ENCODE measurements at places on chromosomes 5 and 9. TPM values are rescaled to one million over a fixed set of nuclear protein-coding genes. Genes with fewer than 3 reads are reported as not detected.

MPDZ gene
- 40.3 TPM for total RNA-seq

HACD4 gene
- 0.61 TPM for total RNA-seq

CLTA gene
- 239 TPM for total RNA-seq

NIPSNAP3A gene
- total RNA-seq, result 9.3 TPM

SHOC1 gene
- not detected for total RNA-seq

FGF10 gene
- total RNA-seq, result 0.54 TPM

YTHDC2 gene
- 20.1 TPM for total RNA-seq

PCDHA9 gene
- total RNA-seq, result 0.36 TPM

GRCh38 chr5:125720721-125721120, 702.5 kb upstream of the GRAMD2B start:
- H3K4me3 ChIP-seq, result no peak overlapping the region
- no peaks in the 10 kb centered on the region for H3K27me3 ChIP-seq
- no peaks in the 10 kb centered on the region for H3K4me1 ChIP-seq
- no peak for DNase-seq

DNA sequence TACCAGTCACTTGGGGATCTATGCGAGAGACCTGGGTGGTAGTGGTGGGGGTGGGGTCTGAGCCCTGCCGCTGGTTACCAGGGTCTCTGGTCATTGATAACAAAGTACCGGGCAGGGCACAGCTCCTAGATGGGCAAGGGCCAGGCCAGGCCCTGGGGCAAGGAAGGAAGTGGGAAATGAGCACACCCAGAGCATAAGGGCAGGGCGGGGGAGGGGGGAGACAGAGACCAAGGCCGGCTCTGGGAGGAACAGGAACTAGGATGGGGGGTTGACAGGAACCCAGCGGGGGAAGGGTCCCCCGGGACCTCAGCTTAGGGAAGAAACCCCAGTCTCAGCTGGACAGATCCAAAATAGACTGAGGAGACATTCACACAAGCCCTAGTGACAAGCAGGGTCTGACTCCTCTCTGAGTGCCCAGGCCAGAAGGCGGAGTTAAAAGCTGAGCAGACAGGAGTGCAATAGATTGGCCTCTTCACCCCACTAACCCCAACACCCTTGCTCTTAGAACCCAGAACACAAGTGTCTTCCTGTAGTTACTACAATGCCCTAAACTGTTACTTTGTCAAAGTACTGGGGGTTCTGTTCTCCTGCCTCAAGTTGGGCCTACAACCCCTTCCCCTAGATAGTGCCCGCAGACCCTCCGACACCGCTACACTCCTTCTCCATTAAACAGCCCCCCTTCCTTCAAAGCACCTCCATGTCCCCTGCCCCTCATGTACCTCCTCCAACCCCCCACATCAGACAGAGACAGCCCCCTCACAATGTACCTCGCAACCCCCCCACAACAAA, 628 bp downstream of the ATOSB start:
- H3K4me3 ChIP-seq, result peak overlapping the region; percentile 81
- peak; percentile 54 for DNase-seq
- no peaks in the 10 kb centered on the region for H3K27me3 ChIP-seq
- H3K4me1 ChIP-seq, result peaks cover 15% of the 10 kb centered on the region
- no peaks in the 10 kb centered on the region for H3K36me3 ChIP-seq

DNA sequence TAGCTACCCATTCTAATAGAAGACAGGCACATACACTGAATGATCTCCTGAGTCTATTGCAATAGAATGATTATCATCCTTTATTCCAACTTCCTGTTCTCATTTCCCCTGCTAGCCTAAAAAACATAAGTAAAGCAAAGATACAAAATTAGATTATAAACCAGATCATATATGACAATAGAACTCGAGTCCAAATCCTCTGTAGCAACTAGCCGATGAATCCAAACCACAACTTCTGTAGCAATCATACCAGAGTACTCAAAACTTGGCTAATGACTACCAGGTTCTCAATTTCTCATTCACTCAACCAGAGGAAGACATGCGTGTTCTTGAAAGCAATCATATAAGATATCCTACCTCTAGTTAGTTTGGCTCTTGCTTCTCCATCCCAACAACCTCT, 622.1 kb downstream of the PSAT1 start:
- no peaks in the 10 kb centered on the region for H3K4me1 ChIP-seq
- H3K27ac ChIP-seq, result no peak overlapping the region
- H3K36me3 ChIP-seq, result no peaks in the 10 kb centered on the region
- DNase-seq, result no peak
- no peak overlapping the region for H3K4me3 ChIP-seq

DNA sequence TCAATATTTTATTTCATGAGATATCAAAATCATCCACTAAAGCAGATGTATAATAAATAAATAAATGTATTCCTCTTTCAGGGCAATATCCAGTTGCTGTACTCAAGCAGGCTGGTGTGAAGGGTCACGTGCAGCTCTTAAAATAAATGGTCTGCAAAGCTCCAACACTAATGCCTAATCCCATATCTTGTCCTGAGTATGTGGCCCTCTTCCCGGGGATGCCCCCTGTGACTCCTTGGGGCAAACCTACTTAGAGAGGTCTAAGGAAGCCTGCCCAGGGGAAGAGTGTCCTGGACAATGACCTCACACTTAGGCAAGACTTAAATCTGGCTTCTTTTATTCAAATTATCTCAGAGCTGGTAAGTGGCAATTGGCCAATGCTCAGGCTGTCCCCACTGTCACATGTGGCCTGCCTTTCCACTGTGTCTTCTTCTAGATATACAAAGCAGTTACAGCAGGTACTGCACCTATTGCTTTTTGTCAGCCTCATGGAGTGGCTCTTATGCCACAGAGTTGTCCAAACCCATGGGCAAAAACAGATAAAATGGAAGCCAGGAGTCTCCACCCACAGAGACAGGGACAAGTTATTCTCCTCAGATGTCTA, 55.3 kb downstream of the SEMA5A start:
- H3K4me1 ChIP-seq, result no peaks in the 10 kb centered on the region
- H3K36me3 ChIP-seq, result no peaks in the 10 kb centered on the region
- no peak overlapping the region for H3K27ac ChIP-seq
- DNase-seq, result no peak
- no peak overlapping the region for H3K4me3 ChIP-seq
- H3K27me3 ChIP-seq, result no peaks in the 10 kb centered on the region

DNA sequence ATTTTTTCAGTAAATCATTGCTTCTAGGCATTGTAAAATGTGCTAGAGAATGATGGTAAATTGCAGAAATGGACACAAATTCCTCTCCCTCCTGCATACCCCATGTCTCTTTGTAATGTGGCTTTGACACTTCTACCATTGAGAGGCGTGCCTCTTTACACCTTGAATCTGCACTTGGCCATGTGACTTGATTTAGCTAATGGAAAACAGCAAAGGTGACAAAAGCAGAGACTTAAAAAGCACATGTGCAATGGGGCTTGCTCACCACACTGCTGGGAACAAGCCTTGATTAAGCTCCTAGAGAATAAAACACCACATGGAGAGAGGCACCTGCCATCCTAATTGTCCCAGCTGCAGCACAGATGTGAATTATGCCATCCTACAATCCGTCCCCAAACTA, 69.9 kb upstream of the NAA35 start:
- H3K27me3 ChIP-seq, result no peaks in the 10 kb centered on the region
- no peaks in the 10 kb centered on the region for H3K4me1 ChIP-seq
- no peak overlapping the region for H3K27ac ChIP-seq
- no peak for DNase-seq

GRCh38 chr5:159187719-159188118, 21.6 kb downstream of the RNF145 start:
- no peak overlapping the region for H3K4me3 ChIP-seq
- H3K4me1 ChIP-seq, result no peaks in the 10 kb centered on the region
- H3K27me3 ChIP-seq, result no peaks in the 10 kb centered on the region
- no peak for DNase-seq
- H3K27ac ChIP-seq, result no peak overlapping the region
- H3K36me3 ChIP-seq, result peaks cover 3% of the 10 kb centered on the region

GRCh38 chr5:145483212-145483611, 351.9 kb downstream of the PRELID2 start:
- no peaks in the 10 kb centered on the region for H3K4me1 ChIP-seq
- DNase-seq, result no peak
- H3K27ac ChIP-seq, result no peak overlapping the region
- H3K36me3 ChIP-seq, result no peaks in the 10 kb centered on the region
- H3K4me3 ChIP-seq, result no peak overlapping the region

- no peak overlapping the region for H3K4me3 ChIP-seq
- H3K36me3 ChIP-seq, result no peaks in the 10 kb centered on the region
- H3K27ac ChIP-seq, result no peak overlapping the region
Observed at GRCh38 chr5:110038297-110038997, 348.7 kb downstream of the MAN2A1 start.

DNA sequence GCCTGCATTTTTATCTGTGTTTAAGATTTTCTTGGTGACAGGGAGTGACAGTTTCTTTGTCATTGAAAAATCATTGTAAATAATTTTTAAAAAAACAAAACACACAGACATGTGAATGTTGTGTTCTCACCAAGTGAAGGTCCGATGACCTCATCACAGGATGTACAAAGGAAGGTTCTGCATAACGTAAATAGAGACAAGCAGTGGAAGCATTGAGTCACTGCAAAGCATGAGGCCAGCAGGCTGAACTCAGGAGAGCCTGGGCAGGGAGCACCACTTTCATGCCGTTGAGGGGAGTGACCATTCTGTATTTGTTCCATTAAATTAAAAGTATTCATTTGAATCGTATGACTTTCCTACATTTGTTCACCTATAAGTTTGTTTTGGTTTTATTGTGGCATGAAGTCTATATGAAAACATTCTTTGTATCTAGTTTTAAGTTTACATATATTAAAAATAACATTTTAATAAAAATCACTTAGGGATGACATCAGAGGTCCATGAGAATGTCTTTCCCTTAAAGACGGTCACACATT, 70.4 kb upstream of the TLE1 start:
- H3K36me3 ChIP-seq, result no peaks in the 10 kb centered on the region
- H3K27me3 ChIP-seq, result no peaks in the 10 kb centered on the region
- no peak overlapping the region for H3K27ac ChIP-seq
- H3K4me3 ChIP-seq, result no peak overlapping the region

DNA sequence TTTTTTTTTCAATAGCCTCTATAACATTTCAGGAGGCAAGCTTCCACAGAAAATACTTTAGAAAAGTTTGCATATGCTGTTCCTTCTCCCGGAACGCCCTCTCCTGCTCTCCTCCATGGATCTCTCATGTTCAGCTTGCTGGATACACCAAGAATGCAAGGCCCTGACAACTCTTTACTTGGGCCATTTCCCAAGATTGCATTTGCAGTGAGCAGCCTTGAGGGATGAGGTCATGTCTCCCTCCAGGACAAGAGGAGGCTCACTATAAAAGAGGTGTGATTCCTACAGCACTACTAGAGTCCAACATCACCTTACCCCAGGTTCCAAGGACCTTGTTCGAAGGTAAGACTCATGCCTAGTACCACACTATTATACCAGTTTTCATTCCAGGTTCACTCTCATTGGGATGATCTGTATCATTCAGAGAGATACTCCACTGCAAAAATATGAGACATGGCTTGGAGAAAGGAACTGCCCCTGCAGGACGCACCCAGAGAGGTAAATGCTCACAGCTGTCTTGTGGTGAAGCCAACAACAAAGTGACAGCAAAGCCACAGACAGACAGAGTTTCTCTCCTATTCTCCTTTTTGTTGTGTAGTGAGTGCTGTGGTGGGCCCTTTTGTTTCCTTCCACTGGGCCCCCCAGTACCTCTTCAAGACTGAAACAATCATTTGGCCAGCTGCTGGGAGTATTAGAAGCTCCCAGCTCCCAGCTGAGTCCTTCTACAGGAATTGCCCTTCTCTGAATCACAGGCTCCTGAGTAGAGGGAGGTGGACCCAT, 151.7 kb upstream of the ZNF366 start:
- H3K36me3 ChIP-seq, result no peaks in the 10 kb centered on the region
- no peak overlapping the region for H3K27ac ChIP-seq
- H3K27me3 ChIP-seq, result no peaks in the 10 kb centered on the region
- H3K4me1 ChIP-seq, result peaks cover 3% of the 10 kb centered on the region

DNA sequence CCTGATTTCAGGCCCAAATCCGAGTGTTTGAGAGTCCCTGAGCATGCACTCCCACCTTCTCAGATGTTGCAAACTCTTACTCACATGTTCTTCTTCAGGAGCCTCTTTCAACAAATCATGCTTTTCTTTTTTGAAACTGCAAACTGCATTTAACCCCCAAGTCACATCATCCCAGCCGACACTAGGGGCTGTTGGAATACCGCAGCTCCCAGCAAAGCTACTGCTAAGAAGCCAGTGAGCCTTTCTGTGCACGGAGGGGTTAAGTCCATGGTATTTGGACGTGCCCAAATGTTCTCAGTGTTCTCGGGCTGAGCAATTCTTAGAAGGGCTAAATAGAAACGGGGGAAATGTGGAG, 282.9 kb downstream of the NFIB start:
- H3K36me3 ChIP-seq, result no peaks in the 10 kb centered on the region

- no peaks in the 10 kb centered on the region for H3K36me3 ChIP-seq
- no peaks in the 10 kb centered on the region for H3K4me1 ChIP-seq
- no peak overlapping the region for H3K27ac ChIP-seq
- H3K4me3 ChIP-seq, result no peak overlapping the region
- no peak for DNase-seq
- no peaks in the 10 kb centered on the region for H3K27me3 ChIP-seq
Observed at GRCh38 chr5:72427488-72428437, 79.4 kb downstream of the ZNF366 start.

DNA sequence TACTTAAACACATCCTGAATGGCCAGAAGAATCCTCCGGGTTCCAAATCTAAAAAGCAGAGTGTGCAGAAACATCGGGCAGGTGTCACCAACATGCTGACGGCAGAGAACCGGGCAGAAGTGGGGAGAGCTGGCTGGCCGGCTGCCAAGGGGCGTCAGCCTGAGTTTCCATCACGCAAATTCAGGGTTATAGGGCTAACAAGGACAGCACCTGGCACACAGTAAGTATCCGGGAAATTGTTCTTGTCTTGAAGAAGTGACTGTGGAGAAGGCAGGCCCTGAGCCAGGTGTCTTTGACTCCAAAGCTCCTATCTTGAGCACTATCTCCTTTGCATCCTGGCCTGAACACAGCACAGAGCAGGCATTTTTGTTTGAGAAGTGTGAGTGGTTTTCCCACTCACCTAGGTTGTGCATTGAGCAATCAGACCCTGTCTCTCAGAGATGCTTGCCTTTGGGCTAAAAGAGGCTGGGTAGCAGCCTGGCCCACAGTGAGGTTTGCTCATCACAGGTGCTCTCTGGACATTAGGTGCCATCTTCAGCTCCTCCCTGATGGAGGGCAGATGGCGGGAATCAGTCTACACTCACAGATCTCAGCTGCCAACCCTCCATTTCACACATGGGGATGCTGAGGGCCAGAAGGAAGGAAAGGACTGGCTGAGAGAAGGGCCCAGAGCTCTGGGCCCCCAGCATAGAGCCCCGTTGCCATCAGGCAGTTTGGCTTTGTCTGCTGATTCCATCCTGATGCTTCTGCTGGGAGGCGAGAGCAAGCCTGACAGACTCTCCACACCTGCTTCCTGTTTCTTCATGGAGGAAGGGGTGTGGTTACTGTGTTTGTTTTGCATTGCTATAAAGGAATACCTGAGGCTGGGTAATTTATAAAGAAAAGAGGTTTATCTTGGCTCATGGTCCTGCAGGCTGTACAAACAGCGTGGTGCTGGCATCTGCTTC, 52.8 kb downstream of the WHRN start:
- no peak overlapping the region for H3K27ac ChIP-seq
- no peaks in the 10 kb centered on the region for H3K27me3 ChIP-seq
- H3K36me3 ChIP-seq, result no peaks in the 10 kb centered on the region

Data from H1 (cell line).